ELF-1 (cell line): ENCODE measurements at places on chromosomes 6 and 20.

DNA sequence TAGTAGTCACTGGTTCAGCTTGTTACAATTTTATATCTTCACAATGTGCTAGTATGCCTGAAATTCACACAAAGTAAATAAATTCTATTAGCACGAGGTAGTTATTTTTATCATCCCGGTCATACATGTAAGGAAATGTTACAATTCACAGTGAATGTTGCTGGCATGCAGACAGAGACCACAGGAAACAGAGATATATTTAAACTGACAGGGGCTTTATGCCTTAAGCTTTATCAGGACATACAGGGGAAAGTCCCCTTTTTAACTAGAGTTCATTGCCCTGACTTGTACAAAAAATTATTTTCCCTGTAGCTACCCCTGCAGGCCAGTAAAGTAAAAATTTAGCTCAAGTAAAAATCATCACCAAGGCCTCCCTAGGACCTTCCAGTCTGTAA, 712.0 kb upstream of the NRSN1 start:
- no peak for DNase-seq

- DNase-seq: no peak
Measured at GRCh38 chr6:104702126-104702841, 157.4 kb downstream of the HACE1 start.

GRCh38 chr6:34951731-34952130, 62.7 kb downstream of the ANKS1A start:
- no peak for DNase-seq

- DNase-seq: no peak
Measured at GRCh38 chr6:81556551-81556950, 195.9 kb downstream of the TENT5A start.

GRCh38 chr6:129353067-129353466, 356.9 kb downstream of the ARHGAP18 start:
- peak; percentile 59 for DNase-seq

DNA sequence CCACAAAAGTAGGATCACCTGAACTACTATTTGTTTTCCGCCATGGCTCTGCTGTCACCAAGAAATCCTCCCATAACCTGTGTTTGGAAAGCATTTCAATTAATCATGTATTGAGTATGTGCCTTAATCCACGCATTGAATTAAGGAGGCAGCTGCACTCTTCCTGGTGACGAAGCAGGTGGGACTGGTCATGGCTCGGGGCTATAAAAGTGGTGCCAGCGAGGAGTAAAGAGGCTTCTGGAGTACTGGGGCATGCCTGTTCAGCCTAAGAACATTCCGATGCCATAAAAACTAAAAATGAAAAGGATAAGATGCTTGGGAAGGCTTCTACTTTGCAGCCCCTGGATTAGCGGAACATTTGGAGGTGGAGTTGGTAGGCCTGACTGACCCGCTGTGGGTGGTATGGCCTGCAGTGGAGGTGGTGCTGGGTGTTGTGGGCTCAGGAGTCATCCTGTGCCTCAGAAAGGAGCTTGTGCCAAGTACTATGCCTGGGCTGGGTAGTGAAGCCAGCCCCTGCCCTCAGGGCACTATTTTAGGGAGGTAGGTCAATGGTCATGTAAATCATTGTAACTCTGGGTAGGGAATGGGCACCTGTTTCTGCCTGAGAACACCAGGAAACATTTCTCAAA, 110.5 kb downstream of the B3GAT2 start:
- DNase-seq: peak; percentile 21

DNA sequence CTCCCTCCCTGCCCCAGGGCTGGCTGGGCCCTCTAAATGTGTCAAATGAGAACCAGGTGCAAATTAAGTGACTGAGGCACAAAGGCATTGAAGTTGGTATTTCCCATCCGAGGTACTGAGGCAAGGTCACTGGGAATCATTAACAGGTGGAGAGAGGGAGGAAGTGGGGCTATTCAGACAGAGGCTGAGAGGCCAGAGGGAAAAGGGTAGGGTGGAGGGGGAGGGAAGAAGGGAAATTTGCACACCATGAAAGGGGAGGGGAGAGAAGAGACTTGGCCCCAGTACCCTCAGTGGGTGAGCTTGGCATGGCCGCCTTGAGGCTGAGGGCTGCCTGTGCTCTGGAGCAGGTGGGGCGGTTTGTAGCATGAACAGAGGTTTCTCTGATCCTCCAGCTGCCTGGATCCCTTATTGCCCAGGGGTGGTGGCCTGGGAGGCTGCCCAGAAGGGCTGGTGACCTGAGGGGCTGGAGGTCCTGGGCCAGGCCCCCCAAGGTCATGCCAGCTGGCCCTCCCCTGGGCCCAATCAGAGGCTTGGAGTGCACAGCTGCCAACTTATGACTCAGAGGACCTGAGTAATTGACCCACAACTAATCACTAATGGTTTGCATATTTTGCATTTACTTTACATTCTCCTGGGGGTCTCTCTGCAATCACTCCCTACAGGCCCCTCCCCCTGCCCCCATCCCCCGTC, 40.3 kb upstream of the ZFAND3 start:
- DNase-seq: no peak

- no peak for DNase-seq
Measured at GRCh38 chr20:8952721-8953120, 116.2 kb upstream of the PLCB4 start.

- no peak for DNase-seq
Measured at GRCh38 chr20:21251278-21251677, 51.9 kb upstream of the XRN2 start.

GRCh38 chr6:32084780-32085179, 24.4 kb downstream of the TNXB start:
- no peak for DNase-seq

DNA sequence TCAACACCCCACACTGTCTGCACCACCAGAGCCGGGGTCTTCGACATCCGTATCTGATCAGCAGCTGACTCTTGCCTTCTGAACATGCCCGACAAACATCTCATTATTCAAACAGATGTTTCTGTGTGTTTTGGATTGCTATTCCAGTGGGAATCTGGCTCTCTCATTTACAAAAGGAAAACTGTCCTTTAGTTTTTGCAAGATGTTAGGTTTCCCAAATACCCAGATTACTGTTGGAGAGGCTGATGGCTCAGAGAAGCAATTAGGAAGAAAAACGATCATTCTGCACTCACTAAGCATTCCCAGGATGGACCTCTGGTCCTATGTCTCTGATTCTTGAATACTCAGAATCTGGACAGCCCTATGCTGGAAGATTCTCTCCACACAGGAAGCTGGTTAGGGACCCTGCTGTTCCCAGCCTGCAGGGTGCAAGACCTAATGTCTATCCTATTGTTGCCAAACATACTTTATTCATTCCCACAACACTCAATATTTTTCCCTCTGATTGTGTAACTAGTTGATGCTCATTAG, 532.9 kb downstream of the CDH26 start:
- DNase-seq: no peak

DNA sequence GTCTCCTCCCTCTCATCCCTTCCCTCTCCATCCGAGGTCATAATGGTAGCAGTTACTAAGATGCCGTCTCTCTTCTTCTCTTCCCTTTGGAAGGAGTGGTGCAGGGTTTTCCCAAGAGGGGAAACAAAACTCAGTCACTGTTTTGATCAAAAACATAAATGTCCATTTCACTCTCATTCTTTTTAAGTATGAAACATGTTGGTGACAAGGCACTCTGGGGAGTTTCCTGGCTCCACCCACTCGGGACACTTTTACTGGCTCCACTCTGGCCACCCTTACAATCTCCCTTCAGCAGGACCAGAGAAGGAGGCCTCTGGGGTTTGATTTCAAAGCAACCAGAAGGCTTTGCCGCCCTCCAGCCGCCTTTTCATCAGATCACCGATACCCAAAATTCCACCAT, 57.0 kb downstream of the FGD2 start:
- DNase-seq: no peak

- DNase-seq: no peak
Measured at GRCh38 chr6:27334141-27334540, 22.1 kb upstream of the POM121L2 start.

GRCh38 chr6:39923394-39923793, 10.9 kb downstream of the MOCS1 start:
- no peak for DNase-seq

DNA sequence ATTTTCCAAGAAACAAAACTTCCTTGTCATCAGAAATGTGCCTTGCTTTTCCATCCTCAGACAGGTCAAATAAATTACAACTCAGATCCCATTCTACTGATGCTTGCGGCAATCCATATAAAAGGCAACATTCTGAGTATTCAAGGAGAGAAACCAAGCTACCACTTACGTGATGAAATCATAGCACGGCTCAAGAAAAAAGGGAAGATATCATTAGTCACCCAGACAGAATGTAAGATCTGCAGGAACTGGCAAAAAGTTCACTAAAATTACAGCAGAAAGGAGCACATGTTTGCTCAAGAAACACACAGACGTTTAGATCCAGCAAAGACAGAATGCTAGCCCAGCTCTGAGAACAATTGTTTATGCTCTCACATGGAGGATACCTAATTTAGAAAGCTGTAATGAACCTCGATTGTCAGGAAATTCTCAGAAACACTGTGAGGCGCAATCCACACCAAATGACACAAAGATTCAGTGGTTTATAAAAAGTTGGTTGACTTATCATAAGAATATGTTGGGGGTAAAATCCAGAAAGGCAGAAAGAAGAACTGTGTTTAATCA, 304.2 kb downstream of the ADGRG6 start:
- DNase-seq: no peak

DNA sequence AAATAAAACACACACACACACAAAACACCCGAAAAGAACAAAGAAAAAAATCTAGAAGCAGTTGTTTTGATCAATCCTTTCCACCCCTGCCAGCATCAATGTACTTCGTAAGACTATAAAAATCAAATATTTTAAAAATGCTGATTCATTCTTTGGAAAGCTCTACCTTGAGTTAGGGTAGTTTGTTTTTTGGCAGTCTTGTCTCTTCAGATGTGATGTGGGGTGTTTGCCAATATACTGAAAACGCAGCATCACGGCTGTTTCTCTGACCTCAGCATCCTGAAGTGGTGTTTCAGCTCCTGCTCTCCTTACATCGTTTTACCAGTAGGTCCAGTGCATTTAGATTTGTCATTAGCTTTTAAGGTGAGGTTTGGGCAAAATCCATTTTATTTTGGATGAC, 526.0 kb downstream of the UTRN start:
- DNase-seq: no peak

DNA sequence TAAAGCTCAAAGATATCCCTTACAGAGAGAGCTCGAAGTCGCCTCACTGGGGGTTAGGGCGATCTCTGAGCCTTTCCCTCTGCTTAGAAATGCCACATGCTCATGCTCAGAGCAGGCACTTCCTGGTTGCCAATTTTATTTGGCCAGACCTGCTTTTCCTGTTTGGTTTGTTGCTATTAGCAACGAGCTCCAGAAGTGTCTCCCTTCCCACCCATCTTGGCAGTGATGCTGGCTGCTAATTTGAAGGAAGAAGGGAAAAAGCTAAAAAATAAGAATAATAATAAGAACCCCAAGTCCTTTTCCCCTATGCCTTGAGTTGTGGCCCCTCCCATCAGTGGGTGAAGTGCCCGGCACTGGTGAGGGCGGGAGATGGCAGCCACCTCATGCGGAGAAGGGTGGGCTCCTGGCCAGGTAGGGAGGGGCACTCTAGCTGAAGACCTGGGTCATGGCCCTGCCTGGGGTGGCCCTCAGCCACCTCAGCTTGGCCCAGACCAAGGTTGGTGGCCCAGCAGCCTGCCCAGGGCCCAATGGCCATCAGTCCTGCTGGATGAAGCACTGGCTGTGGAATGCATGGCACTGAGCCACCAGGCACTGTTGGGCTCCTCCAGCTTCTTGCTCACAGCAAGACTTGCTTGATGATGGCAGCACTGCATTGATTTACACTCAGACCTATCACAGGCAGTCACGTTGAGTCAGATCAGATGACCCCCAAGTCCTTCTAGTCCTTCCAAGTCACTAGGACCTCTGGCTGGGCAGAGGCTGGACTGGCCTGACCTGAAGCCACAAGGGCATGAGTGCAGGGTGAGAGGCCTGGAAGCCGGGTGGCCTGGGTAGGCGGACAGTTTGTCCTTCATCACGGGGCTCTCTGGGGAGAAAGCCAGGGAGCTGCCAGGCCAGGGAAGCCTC, 79.0 kb downstream of the SYNJ2 start:
- peak; percentile 82 for DNase-seq

GRCh38 chr6:26555505-26556262, 17.5 kb downstream of the HMGN4 start:
- DNase-seq: no peak

DNA sequence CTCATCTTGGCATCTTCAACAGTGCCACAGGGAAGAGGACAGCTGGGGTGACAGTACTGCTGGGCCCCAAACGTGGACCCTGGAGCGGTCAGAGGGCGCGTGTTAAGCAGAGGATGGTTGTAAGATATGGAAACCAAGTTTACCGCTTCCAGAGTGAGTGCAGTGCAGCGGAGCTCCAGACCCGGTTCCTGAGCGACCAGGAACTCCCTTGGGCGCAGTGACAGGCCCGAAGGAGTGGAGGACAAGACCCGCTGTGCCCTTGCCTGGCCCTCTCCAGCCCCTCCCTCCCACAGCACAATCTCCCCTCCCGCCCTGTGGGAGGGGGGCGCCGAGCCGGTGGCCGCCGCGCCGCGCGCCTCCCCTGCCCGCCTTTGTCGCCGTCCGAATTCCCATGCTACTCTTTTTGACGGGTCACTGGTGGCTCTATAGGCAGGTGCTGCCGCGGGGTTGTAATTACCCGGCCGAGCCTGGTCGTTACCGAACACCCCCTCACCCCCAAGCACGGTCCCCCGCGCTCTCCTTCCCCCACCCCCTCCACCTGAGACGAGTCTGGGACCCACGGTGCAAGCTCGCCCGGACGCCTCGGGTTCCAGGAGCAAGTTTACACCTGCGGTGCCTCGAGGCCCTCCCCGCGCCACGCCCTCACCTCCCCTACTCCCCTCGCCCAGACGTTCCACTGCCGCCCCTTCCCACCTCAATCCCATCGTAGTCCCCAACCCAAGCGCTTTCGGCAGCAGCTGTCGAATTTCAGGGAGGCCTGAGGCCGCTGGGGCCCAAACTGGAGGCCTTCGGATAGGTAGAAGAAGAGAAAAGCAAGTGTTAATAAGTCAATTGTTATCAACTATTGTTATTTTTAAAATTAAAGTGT, 3.9 kb downstream of the NR2E1 start:
- DNase-seq: peak; percentile 18

GRCh38 chr6:134357022-134357487, 39.1 kb upstream of the SGK1 start:
- DNase-seq: no peak

- no peak for DNase-seq
Measured at GRCh38 chr6:28257042-28257441, 2.1 kb upstream of the NKAPL start.

- DNase-seq: peak; percentile 26
Measured at GRCh38 chr6:12233693-12234571, 56.2 kb upstream of the EDN1 start.

GRCh38 chr6:79869600-79870084, 77.7 kb downstream of the ELOVL4 start:
- DNase-seq: peak; percentile 87

DNA sequence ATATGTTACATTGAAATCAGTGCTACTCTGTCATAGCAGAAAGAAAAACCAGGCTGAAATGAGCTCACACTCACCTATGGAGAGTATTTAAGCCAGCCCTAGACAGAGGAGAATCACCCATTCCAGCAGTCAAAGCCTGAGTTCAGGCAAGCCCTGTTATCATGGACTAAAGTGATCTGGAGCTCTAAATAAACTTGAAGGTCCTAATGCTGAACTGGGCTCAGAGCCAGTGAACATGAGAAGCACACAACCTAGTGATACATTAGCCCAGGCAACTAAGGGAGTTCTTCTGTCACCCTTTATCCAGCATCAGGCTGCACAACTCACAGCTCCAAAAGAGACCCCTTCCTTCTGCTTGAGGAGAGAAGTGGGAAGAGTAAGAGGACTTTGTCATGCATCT, 425.0 kb downstream of the COL12A1 start:
- DNase-seq: no peak

- DNase-seq: peak; percentile 31
Measured at GRCh38 chr20:61581825-61582188, 329.7 kb downstream of the CDH4 start.
